ENCODE measurements at places on chromosomes 2 and 18. TPM values are rescaled to one million over a fixed set of nuclear protein-coding genes. Genes with fewer than 3 reads are reported as not detected.

DNA sequence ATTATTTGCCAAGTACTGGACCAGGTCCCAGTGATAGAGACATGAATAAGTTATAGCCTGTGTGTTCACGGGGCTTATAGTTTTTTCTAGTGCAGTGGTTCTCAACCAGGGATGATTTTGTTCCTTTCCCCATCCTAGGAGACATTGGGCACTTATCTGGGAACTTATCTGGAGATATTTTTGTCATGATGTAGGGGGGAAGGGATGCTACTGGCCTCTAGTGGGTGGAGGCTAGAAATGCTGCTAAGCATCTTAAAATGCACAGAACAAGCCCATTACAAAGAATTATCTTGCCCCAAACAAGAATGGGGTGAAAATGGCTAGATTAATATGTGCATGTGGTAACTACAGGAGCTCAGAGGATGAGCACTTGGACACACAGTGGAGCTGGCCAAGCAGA lies 75.2 kb downstream of the KLHL29 start:
- H3K27ac ChIP-seq: no peak overlapping the region
- H3K4me1 ChIP-seq: peaks cover 1% of the 10 kb centered on the region
- no peak overlapping the region for H3K4me3 ChIP-seq
- no peaks in the 10 kb centered on the region for H3K36me3 ChIP-seq

DNA sequence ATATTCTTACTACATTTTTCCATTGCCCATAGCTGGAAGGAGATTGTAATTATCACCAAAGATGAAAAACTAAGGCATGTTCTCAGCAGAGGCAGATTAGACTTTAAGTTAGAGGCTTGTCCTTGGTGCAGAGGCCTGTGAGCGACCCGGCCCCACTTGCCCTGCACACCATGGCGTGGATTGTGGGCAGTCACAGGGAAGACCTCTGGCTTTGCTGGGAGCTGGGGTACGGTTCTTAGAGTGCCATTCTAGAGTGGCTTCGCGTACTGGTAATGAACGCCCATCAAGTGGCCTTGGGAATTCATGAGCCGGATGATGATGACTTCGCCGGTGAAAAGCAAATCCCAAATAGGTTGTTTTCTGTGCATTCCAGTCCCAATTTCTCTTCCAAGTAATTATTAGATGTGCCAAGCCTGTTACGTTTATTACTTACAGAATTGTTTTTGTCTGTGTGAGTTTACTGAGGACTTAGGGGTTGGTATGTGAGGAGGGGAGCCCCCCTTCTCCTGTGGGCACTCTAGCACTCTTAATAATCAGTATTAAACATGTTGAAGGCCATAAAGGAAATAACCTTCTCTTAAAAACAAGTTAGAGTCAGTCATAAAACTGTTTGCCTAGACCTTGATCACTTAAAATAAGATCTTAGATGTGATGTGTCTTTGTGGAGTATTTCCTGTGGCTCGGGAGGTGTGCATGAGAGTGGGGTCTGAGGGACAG lies 90.6 kb downstream of the LDLRAD4 start:
- H3K27ac ChIP-seq: no peak overlapping the region
- no peaks in the 10 kb centered on the region for H3K27me3 ChIP-seq
- DNase-seq: no peak
- H3K4me1 ChIP-seq: peaks cover 15% of the 10 kb centered on the region
- H3K4me3 ChIP-seq: no peak overlapping the region

DNA sequence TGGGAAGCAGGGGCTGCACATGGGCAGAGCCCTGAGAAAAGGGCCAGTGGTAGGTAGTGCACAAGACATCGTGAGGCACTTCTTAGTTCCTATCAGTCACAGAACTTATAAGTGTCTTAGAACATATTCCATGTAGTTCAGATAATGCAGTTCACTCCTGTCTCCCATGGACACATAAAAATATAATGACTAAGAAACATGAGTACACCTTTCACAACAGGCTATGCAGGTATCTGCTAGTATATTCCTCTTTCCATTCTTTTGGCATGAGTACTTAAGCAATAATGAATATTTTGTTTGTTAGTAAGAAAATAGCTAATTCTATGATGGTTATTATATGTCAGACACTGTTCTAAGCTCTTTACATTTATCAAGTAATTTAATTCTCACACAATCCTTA lies 808.4 kb downstream of the BCL11A start:
- H3K27me3 ChIP-seq: peaks cover 17% of the 10 kb centered on the region
- no peak for DNase-seq
- H3K4me1 ChIP-seq: no peaks in the 10 kb centered on the region
- H3K27ac ChIP-seq: no peak overlapping the region

DNA sequence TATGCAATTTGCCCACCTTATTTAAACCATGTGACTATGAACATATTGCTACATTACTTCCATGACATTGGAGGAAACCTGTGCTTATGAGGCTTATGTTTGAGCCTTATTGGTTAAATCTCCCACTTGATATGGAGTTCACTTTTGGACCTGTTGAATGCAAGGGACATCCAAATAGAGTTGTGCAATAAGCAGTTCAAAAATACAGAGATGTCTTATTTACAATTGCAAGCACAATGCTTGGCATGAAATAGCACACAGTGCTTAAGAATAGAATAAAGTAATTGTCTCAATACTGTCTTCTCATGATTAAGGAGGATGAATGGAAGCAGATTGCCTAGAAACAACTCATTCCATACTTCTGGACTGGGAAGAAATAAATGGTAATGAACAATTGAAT lies 793.5 kb downstream of the METTL4 start:
- DNase-seq: no peak
- H3K4me1 ChIP-seq: no peaks in the 10 kb centered on the region
- no peaks in the 10 kb centered on the region for H3K36me3 ChIP-seq

- no peak overlapping the region for H3K27ac ChIP-seq
- H3K36me3 ChIP-seq: no peaks in the 10 kb centered on the region
- no peaks in the 10 kb centered on the region for H3K27me3 ChIP-seq
- H3K4me3 ChIP-seq: no peak overlapping the region
- DNase-seq: peak; percentile 84
Observed at GRCh38 chr2:237213315-237214022, 127.8 kb downstream of the COPS8 start.

DNA sequence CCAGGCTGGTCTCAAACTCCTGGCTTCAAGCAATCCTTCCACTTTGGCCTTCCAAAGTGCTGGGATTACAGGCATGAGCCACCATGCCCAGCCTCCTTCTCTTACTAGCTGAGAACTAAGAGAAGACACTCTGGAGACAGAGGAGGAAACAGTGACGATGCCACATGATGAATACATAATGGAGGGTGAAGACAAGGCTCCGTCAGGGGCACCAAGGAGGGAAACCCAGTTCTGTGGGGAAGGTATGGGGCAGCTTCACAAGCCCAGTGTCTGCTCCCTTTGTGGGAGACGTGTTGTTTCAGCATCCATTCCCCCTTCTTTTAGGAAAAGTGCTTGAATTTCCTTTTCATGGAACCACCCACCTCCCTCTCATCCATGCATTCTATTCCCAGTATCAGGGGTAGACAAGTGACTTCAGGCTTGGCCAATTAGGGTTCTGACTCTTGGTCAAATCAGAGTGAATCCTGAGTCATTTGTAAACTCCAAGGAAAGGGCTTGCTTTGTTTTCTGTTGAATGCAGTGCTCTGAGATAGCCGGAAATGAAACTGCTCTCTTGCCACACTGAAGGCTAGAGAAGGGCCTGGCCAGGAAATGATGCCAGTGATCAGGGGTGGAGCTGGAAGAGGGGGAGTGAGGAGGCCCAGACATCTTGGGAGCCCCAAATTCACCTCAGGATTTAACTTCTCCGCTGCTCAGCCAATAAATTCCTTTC lies 23.7 kb downstream of the TMEM127 start:
- H3K4me3 ChIP-seq: no peak overlapping the region
- H3K36me3 ChIP-seq: no peaks in the 10 kb centered on the region
- no peaks in the 10 kb centered on the region for H3K27me3 ChIP-seq

DNA sequence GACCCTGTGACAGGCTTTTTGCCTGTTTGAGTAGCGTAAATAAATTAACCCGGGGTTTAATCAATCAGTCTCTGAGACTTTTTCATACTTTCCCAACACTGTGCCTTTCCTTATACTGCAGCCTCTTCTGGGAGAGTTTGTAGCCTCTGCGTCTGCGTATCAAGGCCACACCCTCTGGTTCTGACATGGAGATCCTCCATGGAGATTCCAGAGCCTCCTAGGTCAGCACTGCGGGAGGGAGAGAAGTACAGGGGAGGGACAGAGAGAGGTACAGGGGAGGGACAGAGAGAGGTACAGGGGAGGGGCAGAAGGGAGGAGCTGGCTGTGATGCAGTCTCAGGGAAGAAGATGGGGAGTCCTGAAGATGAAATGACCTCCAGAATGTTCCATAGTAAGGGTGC lies 166.0 kb downstream of the ARL4C start:
- no peak overlapping the region for H3K4me3 ChIP-seq
- no peak for DNase-seq
- H3K4me1 ChIP-seq: peaks cover 8% of the 10 kb centered on the region
- H3K27ac ChIP-seq: no peak overlapping the region
- H3K36me3 ChIP-seq: peaks cover 2% of the 10 kb centered on the region
- H3K27me3 ChIP-seq: peaks cover 13% of the 10 kb centered on the region

DNA sequence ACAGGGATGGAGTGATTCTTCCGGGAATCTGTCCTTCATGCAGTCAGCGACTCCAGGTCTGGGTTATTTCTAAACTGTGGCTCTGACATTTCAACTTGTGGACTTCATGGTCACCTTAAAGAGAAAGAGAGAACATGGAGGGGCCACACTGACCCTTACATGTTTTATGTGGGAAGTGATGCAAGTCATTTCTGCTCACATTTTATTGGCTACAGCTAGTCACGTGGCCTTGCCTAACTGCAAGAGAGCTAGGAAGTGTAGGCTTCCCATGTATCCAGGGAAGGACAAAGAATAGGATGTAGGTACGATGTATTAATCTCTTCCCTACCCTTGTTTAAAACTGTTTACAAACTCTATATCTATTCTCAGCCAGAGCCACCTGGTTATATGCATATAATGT lies 30.3 kb upstream of the AFTPH start:
- H3K4me1 ChIP-seq: peaks cover 43% of the 10 kb centered on the region
- H3K36me3 ChIP-seq: no peaks in the 10 kb centered on the region
- H3K4me3 ChIP-seq: no peak overlapping the region

DNA sequence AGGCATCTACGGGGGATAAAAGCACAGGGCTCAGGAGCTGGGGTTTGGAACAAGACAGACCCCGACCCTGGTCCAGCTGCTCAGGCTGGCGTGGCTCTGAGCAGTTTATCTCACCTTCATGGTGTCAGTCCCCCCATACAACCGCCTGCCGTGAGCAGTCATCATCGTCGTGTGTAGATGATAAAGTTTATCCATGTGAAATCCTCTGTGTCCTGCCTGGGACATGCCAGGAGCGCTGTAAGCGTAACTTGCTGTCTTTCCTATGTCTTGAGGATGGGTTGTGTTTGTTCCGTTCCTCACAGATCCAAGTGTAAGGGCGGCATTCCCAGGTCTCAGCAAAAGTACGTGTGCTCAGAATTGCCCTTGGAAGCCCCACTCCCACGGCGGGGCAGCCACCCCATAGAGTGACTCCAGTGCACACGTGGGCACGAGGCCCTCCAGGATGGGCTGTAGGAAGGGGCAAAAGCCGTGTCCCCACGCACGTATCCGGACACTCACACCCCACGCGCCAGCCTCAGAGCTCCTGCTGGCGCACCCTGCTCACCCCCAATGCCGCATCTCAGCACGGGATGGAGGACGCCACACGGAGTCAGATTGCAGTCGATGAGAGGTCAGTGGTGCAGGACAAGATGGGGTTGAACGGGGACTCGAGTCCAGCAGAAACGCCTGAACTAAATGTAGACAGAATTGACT lies 50.9 kb downstream of the ADI1 start:
- peak; percentile 68 for DNase-seq
- peaks cover 42% of the 10 kb centered on the region for H3K4me1 ChIP-seq
- H3K27ac ChIP-seq: no peak overlapping the region
- peaks cover 22% of the 10 kb centered on the region for H3K36me3 ChIP-seq
- no peak overlapping the region for H3K4me3 ChIP-seq

DNA sequence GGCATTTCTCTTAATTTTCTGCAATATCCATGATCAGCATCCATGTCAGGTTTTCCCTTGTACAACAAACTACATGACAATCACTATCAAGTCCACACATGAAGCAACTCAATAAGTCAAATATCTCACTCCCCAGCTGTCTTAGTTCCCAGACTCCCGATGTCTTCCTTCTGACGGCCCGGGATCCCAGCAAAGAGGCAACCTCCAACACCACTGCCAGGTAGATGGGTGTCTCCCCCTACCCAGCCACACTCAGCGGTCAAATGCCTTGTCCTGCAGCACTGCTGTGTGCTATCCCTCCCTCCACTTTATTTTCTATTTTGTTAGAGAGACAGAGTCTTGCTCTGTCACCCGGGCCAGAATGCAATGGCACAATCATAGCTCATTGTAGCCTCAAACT lies 23.3 kb downstream of the TRABD2A start:
- no peak for DNase-seq
- H3K4me3 ChIP-seq: no peak overlapping the region
- H3K4me1 ChIP-seq: no peaks in the 10 kb centered on the region
- H3K27ac ChIP-seq: no peak overlapping the region

- peaks cover 19% of the 10 kb centered on the region for H3K4me1 ChIP-seq
- no peak for DNase-seq
- H3K27me3 ChIP-seq: no peaks in the 10 kb centered on the region
- H3K36me3 ChIP-seq: peaks cover 1% of the 10 kb centered on the region
- no peak overlapping the region for H3K27ac ChIP-seq
Observed at GRCh38 chr2:237488901-237489860, 2.1 kb downstream of the MLPH start.

DNA sequence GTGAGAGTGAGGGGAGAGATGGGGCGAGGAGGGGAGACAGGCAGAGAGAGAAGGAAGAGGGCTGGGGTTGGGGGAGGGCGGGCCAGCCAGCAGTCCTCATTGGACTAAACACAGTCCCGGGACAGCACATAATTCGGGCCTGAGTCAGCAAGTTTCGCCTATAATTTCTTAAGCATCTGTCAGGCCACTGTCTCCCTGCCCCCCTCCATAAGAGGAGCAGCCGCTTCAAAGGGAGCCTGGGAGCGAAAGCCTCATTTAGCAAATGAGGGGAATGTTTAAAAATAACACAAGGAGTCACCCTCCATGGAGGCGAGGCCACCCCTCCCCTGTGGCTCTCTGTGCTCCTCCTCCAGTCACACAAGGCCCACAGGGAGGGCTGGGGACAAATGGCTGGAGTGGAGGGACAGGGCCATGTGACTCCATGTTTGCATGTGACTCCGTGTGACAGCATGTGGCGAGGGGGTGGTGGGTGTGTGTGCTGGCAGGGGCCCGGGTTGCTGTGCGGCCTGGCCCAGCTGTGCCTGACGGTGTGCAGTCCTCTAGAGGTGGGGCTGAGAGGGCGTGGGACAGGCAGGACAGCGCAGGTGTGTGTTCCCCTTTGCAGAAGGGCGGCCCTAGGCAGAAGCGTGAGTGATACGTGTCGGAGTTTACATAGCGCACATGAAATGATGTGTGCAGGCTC lies 162.4 kb downstream of the CELF4 start:
- no peaks in the 10 kb centered on the region for H3K27me3 ChIP-seq
- H3K36me3 ChIP-seq: no peaks in the 10 kb centered on the region
- H3K4me3 ChIP-seq: no peak overlapping the region

GRCh38 chr2:145845923-145846322 lies 1326.0 kb upstream of the ZEB2 start:
- no peaks in the 10 kb centered on the region for H3K27me3 ChIP-seq
- H3K36me3 ChIP-seq: no peaks in the 10 kb centered on the region
- no peak overlapping the region for H3K4me3 ChIP-seq
- no peak overlapping the region for H3K27ac ChIP-seq

Gene ARHGAP25
- total RNA-seq: 0.50 TPM

Gene RAX
- total RNA-seq: not detected

Gene SH3RF3
- 58.8 TPM for total RNA-seq

Gene VAMP5
- total RNA-seq: not detected

Gene SKOR2
- not detected for total RNA-seq

Gene RFX8
- total RNA-seq: not detected

Gene ATP6V1C2
- total RNA-seq: not detected
